Fibroblast of the aortic adventitia (primary cell): ENCODE measurements at places on chromosomes 2 and 18. TPM values are rescaled to one million over a fixed set of nuclear protein-coding genes. Genes with fewer than 3 reads are reported as not detected.

The ARHGAP28 gene
- 11.9 and 221 TPM in 2 replicates for total RNA-seq

The GAL3ST2 gene
- total RNA-seq, result 0.25 TPM in 1 of 2 replicates, not detected in the other

The SH3BP4 gene
- 32.2 and 49.7 TPM in 2 replicates for total RNA-seq

The SETBP1 gene
- 10.5 and 15.0 TPM in 2 replicates for total RNA-seq

The LAMA3 gene
- total RNA-seq, result 5.1 and 15.7 TPM in 2 replicates

The REEP1 gene
- total RNA-seq, result 0.27 TPM in 1 of 2 replicates, not detected in the other

The NEU2 gene
- total RNA-seq, result not detected in 2 replicates

The IL1RN gene
- total RNA-seq, result 1.1 TPM in 1 of 2 replicates, not detected in the other

The DNAJC10 gene
- total RNA-seq, result 184 and 413 TPM in 2 replicates

The DLX1 gene
- 0.41 and 0.99 TPM in 2 replicates for total RNA-seq

The DYSF gene
- 0.18 and 1.2 TPM in 2 replicates for total RNA-seq

The LRATD1 gene
- 0.08 and 0.36 TPM in 2 replicates for total RNA-seq

The NDUFAF7 gene
- total RNA-seq, result 11.1 and 37.9 TPM in 2 replicates

The CYP27C1 gene
- 0.41 and 0.72 TPM in 2 replicates for total RNA-seq

The SMAD7 gene
- total RNA-seq, result 10.5 and 27.2 TPM in 2 replicates

The ERBB4 gene
- 0.16 and 5.8 TPM in 2 replicates for total RNA-seq

The NDC80 gene
- total RNA-seq, result 5.0 and 43.5 TPM in 2 replicates

The FOXD4L1 gene
- total RNA-seq, result 0.09 and 0.16 TPM in 2 replicates

The LYPD6 gene
- 0.54 TPM in 1 of 2 replicates, not detected in the other for total RNA-seq

The COL4A3 gene
- total RNA-seq, result 0.08 and 1.3 TPM in 2 replicates

The SLC30A3 gene
- 0.09 and 0.25 TPM in 2 replicates for total RNA-seq

The TMEM127 gene
- total RNA-seq, result 18.6 and 31.6 TPM in 2 replicates

The KRTCAP3 gene
- not detected in 2 replicates for total RNA-seq

The TRIB2 gene
- total RNA-seq, result 39.9 and 112 TPM in 2 replicates

The PRSS56 gene
- total RNA-seq, result not detected in 2 replicates

The PLEK gene
- under 0.01 TPM in 1 of 2 replicates, not detected in the other for total RNA-seq

The TUBA4A gene
- 9.7 and 25.6 TPM in 2 replicates for total RNA-seq

The MC4R gene
- total RNA-seq, result not detected in 2 replicates

The TMEM169 gene
- 0.36 TPM in 1 of 2 replicates, not detected in the other for total RNA-seq

The PER2 gene
- total RNA-seq, result 1.9 and 10.8 TPM in 2 replicates

The KCNK3 gene
- total RNA-seq, result 2.3 TPM in 1 of 2 replicates, not detected in the other

The BMP10 gene
- not detected in 2 replicates for total RNA-seq

The CTNNA2 gene
- total RNA-seq, result 0.36 TPM in 1 of 2 replicates, not detected in the other

The ANO7 gene
- total RNA-seq, result 1.1 and 1.7 TPM in 2 replicates

The SPP2 gene
- total RNA-seq, result 0.36 TPM in 1 of 2 replicates, not detected in the other

The STPG4 gene
- total RNA-seq, result 0.09 TPM in 1 of 2 replicates, not detected in the other
